ENCODE measurements at places on chromosomes 12 and 14.

DNA sequence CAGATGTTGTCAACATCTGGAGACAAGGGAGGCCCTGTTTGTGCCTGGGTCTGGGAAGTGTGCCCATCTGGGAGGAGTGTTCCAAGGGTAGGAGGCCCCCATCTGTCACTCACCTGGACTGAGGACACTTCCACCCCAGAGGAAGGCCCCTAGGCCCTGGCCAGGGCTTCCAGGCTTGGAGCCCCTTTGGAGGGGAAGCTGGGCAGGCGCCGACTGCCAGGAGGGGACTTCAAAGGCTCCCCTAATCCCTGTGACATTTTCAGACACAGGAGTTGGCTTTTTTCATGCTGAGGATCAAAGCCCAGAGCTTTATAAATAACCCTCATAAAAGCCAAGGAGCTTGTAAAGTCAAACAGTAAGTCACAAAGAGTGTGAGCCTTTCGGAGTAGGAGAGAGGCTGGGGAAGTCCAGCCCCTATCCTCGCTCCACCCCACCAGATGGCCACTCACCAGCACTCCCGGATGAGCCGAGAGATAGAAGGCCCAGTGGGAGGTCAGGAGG lies 17.6 kb upstream of the FAM222A start:
- no peak for DNase-seq

GRCh38 chr14:56159066-56159465 lies 40.9 kb downstream of the PELI2 start:
- no peak for DNase-seq

GRCh38 chr14:105144666-105145380 lies 23.8 kb downstream of the JAG2 start:
- no peak for DNase-seq

GRCh38 chr12:123519141-123520001 lies 14.1 kb downstream of the RILPL1 start:
- DNase-seq = no peak

DNA sequence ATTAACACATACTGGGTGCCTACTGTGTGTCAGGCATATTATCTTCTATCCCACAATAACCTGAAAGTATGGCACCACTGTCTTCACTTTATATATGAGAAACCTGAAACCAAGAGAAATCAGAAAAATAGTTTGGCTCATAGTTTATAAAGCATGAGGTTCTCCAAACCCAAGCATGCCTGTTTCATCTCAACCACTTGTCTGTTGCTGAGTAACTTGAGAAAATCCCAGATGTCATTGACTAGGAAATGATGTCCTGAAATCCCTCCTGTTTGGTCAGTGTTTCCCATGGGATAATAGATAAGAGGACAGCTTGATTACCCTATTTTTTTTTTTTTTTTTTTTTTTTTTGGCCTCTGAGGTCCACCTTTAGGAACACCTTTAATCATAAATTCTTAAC lies 2.6 kb upstream of the IFNG-AS1 start:
- no peak for DNase-seq

DNA sequence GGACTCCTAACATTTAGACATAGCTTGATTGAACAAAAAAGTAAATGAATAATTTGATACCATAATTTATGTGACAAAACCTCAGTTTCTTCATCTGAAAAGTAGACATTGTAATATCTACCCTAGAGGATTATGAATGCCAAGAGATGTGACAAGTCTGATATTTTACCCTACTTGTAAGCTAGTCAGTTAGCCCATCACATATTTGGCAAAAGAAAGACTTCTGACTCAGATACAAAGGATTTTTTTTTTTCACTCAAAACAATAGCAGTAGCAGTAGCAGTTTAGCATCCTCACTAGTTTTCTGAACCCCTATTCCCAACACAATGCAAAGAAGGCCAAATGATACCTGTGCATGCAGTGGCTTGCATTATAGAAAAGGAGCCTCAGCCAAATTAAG lies 377.3 kb upstream of the E2F7 start:
- DNase-seq = no peak

DNA sequence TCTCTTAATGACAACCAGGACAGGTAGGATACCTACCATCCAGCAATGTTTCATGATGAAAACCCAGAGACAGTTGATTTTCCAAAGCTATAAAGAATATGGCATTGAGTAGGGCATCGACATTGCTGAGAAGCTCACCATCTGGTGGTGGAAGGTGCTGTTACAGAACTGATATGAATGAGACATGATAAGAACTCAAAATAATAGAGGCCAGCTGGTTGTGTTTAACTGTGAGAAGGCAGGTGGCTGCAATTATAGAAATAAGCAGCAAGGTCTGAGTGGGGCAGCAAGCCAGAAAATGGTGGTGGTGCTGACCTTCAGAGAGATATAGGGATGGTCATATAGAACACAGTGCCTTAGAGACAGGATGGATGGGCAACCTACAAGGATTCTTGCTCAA lies 449.7 kb downstream of the BTG1 start:
- DNase-seq = no peak

DNA sequence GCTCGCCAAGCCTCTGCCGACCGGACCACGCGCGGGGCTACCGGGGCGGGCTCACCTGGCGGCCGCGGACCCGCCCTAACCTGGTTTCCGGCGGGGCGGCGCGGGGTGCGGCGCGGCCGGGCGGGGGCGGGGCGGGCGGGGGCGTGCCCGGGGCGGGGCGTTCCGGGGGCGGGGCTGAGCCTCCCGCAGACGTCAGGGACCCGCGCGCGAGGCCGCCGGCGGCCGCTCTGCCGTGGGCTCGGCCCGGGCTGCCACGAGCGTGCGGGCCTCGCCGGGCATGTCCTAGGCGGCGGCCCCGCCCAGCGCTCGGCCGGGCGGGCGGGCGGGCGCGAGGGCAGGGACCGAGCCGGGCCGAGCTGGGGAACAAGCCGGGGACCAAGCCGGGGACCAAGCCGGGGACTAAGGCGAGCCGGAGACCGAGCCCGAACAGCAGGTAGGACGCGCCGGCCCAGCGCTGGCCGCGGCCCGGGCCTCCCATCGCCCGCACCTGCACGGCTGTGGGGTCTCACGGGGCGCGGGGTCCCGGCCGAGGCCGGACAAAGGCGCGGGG lies at the start of gene CEP170B:
TSS of gene CEP170B (plus strand) at position 188 of the 550 bp plus-strand sequence. CDS start 3,183 bp downstream, outside the sequence.
- no peak for DNase-seq

All from NK-92 treated with Interleukin-12 subunit alpha and Interleukin-12 subunit beta, amount 100 ng/mL, for 24 hours (cell line).